Body of pancreas (tissue), 4 donors: ENCODE measurements at places on chromosomes 13 and 19. TPM values are rescaled to one million over a fixed set of nuclear protein-coding genes. Genes with fewer than 3 reads are reported as not detected.

DNA sequence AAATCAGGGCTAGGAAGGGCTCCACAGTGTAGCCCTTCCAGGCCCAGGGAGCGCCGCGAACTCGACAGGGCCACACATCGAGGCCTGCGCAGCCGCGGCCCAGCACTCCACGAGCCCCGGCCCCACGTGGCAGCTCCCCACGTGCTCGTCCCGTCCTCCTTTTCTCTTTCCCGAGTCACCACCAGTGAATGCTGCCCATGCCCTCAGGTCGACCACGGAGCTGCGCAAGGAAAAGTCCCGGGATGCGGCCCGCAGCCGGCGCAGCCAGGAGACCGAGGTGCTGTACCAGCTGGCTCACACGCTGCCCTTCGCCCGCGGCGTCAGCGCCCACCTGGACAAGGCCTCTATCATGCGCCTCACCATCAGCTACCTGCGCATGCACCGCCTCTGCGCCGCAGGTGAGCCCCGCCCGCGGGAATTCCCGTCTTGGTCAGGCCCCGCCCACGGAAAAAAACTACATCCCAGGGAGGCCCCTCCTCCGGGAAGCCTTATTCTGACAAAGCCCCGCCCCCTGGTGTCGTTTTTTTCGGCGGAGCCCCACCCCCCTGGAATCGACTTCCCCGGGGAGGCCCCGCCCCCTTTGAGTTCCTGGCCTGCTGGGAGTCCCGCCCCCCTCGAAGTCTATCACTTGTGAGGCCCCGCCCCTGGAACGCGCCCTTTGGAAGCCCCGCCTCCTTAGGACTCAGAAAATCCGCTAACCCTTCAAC is 7.0 kb downstream of the HIF3A start:
- peak; percentile 75 for DNase-seq
- H3K36me3 ChIP-seq, result no peaks in the 10 kb centered on the region
- H3K27me3 ChIP-seq, result no peaks in the 10 kb centered on the region
- no peak overlapping the region for H3K27ac ChIP-seq
- H3K4me1 ChIP-seq, result peaks cover 36% of the 10 kb centered on the region
- no peak overlapping the region for H3K4me3 ChIP-seq

DNA sequence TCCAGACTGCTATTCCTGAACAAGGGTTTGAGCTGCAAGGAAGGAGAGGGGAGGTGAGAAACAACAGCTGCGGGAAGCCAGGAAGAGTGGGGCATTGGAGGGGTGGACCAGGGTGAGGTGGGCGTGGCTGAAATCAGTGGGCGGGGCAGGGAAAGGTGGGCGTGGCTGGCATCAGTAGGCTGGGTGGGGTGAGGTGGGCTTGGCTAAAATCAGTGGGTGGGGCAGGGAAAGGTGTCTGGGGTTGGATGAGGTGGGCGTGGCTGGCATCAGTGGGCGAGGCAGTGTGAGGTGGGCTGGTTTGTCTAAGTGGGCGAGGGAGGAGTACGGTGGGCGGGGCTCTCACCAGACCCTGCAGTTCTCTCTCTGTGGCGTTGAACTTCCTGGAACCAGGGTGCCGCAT is 87.6 kb downstream of the MUC16 start:
- H3K27ac ChIP-seq, result no peak overlapping the region
- H3K27me3 ChIP-seq, result no peaks in the 10 kb centered on the region
- no peaks in the 10 kb centered on the region for H3K36me3 ChIP-seq
- H3K4me3 ChIP-seq, result no peak overlapping the region
- H3K4me1 ChIP-seq, result no peaks in the 10 kb centered on the region

DNA sequence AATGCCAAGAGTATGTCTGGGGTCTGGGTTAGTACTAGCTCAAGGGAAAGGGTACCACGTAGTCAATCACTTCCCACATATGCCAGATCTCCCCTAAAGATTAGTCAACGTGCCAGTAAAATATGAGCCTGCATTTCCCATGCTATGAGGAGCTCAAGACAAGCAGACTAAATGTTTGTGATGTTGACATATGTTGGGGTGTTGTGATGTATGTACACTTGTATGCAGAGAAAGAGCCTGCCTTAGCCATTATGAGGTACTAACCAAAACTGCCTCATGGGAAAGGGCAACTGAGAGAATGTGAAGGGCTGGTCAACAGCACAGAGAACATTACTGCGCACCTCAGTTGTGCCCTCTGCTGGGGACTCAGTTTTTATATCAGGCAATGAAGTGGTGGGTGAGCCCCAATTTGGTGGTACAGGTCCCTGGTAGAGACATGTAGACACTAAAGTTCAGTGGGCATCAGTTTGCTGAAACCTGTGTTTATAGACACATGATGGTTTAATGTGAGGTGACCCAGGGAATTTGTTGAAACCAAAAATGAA is 287.0 kb downstream of the DCT start:
- no peak overlapping the region for H3K4me3 ChIP-seq
- no peaks in the 10 kb centered on the region for H3K36me3 ChIP-seq
- DNase-seq, result peak; percentile 28
- H3K27me3 ChIP-seq, result no peaks in the 10 kb centered on the region
- H3K27ac ChIP-seq, result no peak overlapping the region

The GRIK5 gene
- 2.1 TPM for total RNA-seq

The ZNF99 gene
- total RNA-seq, result not detected

The CLDN10 gene
- total RNA-seq, result 228 TPM

The CEACAM20 gene
- not detected for total RNA-seq

The KLK4 gene
- total RNA-seq, result not detected

The CCL25 gene
- not detected for total RNA-seq

GRCh38 chr19:51181913-51182419 is 39.9 kb downstream of the SIGLEC7 start:
- H3K4me1 ChIP-seq, result no peaks in the 10 kb centered on the region
- H3K27me3 ChIP-seq, result no peaks in the 10 kb centered on the region
- H3K36me3 ChIP-seq, result no peaks in the 10 kb centered on the region
- no peak overlapping the region for H3K4me3 ChIP-seq
- DNase-seq, result no peak

GRCh38 chr13:40026174-40026585 is 370.7 kb downstream of the COG6 start:
- H3K27me3 ChIP-seq, result no peaks in the 10 kb centered on the region
- H3K4me1 ChIP-seq, result no peaks in the 10 kb centered on the region
- no peaks in the 10 kb centered on the region for H3K36me3 ChIP-seq
- no peak overlapping the region for H3K4me3 ChIP-seq
- DNase-seq, result no peak
- no peak overlapping the region for H3K27ac ChIP-seq

DNA sequence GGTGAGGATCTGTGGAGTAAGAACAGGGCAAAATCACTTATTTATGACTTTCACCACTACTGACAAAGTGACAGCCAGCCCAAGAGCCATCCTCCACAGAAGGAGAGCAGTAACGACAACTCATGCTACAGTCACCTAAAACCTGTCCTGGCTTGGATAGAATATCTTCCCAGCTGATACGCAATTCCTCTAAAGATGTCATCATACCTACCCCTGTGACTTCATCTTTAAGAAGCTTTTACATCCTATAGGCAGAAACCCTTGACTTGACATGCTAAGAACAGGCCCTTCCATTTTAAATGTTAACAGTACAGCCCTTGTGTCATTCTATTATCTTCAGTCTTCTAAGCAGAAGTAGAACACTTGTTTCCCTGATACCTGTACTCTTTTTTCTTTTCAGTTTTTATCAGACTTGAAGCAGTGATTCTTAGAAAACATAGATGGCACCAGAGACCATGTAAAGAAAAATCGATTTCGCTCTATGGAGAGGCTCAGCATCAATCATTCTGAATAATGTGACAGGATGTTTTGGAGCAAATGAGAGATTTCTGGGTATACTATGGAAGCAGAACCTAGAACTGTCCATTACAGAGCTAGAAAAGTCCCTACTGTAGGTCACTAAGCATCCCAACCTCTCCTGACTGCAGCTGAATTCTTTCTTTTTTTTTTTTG is 20.1 kb downstream of the STOML3 start:
- DNase-seq, result no peak
- no peak overlapping the region for H3K4me3 ChIP-seq
- no peaks in the 10 kb centered on the region for H3K36me3 ChIP-seq
- H3K27me3 ChIP-seq, result no peaks in the 10 kb centered on the region

GRCh38 chr19:42290523-42291434 is 11.2 kb upstream of the PRR19 start:
- no peaks in the 10 kb centered on the region for H3K27me3 ChIP-seq
- no peak overlapping the region for H3K27ac ChIP-seq
- H3K4me1 ChIP-seq, result peaks cover 12% of the 10 kb centered on the region
- peaks cover 30% of the 10 kb centered on the region for H3K36me3 ChIP-seq

- no peak overlapping the region for H3K27ac ChIP-seq
- H3K27me3 ChIP-seq, result no peaks in the 10 kb centered on the region
- no peak for DNase-seq
- no peak overlapping the region for H3K4me3 ChIP-seq
Measured at GRCh38 chr13:35210261-35210660, 266.2 kb downstream of the MAB21L1 start.

DNA sequence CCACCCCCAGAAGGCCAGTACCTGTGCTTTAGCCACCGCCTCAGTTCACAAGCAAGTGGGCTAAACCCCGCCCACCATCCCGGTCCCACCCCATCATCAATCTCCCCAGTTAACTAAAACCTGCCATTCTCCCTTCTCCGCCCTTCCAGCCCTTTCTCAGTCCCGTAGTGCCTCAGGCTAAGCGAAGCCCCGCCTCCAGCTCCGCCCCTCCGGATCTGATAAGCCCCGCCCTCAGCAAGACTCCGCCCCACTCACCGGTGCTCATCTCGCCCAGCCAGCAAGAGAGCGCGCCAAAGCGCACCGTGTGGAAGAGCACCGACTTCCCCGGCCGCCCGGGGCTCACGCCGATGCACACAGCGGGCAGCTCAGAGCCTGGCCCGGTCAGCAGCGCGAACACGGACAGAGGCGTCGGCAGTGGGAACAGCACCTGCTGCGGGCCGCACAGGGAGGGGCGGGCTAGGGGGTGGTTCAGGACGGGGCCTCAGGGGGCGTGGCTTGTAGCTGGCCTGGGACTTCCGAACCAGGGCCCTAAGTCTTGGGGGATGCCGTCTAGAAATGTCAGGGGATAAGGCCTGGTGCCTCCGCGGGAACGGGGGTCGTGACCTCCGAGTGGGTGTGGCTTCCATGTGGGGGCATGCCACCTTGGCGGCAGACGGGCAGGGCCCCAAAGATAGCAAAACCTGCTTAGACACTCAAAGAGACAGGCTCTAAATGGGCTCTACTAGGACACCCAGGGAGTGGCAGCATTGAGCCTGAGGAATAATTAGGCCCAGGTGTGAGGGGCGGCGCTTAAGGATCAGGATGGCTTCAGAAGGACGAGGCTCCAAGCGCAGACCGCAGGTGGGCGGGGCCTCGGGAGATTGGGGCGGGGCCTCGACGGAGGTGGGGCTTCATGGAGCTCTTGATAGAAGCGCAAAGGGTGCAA is 21.4 kb downstream of the MAP4K1 start:
- peak overlapping the region; percentile 37 for H3K27ac ChIP-seq
- H3K27me3 ChIP-seq, result no peaks in the 10 kb centered on the region
- DNase-seq, result peak; percentile 72
- no peak overlapping the region for H3K4me3 ChIP-seq
- H3K4me1 ChIP-seq, result peaks cover 7% of the 10 kb centered on the region
- no peaks in the 10 kb centered on the region for H3K36me3 ChIP-seq

DNA sequence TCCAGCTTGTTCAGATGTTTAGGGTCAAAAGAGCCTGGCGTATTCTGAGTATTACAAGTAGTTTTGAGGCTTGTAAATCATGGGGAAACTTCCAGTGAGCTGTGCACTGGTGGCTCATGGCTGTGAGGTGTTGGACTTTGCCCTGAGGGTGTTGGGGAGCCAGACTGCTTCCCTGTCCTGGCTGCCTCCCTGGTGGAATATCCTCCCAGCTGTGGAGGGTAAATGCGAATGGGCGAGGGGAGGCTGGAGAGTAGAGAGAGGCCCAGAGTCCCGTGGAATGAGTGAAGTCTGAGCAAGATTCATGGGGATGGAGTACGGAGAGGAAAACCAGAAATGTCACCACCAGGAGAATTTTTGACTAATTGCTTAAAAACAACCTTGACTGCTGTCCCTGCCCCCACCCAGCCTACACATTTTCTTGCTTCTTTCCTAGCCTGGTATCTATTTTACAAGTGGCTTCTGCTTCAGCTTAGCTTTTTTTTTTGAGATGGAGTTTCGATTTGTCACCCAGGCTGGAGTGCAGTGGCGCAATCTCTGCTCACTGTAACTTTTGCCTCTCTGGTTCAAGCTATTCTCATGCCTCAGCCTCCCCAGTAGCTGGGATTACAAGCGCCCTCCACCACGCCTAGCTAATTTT is 3.7 kb downstream of the SNRPA start:
- peaks cover 45% of the 10 kb centered on the region for H3K4me1 ChIP-seq
- H3K4me3 ChIP-seq, result no peak overlapping the region
- H3K36me3 ChIP-seq, result peaks cover 20% of the 10 kb centered on the region
- peak overlapping the region; percentile 56 for H3K27ac ChIP-seq
- H3K27me3 ChIP-seq, result no peaks in the 10 kb centered on the region

GRCh38 chr13:85508683-85509329 is 290.4 kb downstream of the SLITRK6 start:
- no peaks in the 10 kb centered on the region for H3K27me3 ChIP-seq
- H3K4me1 ChIP-seq, result peaks cover 25% of the 10 kb centered on the region
- H3K4me3 ChIP-seq, result no peak overlapping the region
- H3K27ac ChIP-seq, result no peak overlapping the region
- no peak for DNase-seq

- no peak for DNase-seq
- peaks cover 20% of the 10 kb centered on the region for H3K4me1 ChIP-seq
- H3K27ac ChIP-seq, result no peak overlapping the region
- no peaks in the 10 kb centered on the region for H3K27me3 ChIP-seq
- no peaks in the 10 kb centered on the region for H3K36me3 ChIP-seq
Measured at GRCh38 chr19:13860679-13861391, 16.1 kb upstream of the NANOS3 start.

GRCh38 chr19:15631817-15632216 is 8.9 kb upstream of the CYP4F3 start:
- peaks cover 5% of the 10 kb centered on the region for H3K27me3 ChIP-seq
- H3K4me1 ChIP-seq, result no peaks in the 10 kb centered on the region
- no peak for DNase-seq
- H3K36me3 ChIP-seq, result no peaks in the 10 kb centered on the region
- H3K27ac ChIP-seq, result no peak overlapping the region

DNA sequence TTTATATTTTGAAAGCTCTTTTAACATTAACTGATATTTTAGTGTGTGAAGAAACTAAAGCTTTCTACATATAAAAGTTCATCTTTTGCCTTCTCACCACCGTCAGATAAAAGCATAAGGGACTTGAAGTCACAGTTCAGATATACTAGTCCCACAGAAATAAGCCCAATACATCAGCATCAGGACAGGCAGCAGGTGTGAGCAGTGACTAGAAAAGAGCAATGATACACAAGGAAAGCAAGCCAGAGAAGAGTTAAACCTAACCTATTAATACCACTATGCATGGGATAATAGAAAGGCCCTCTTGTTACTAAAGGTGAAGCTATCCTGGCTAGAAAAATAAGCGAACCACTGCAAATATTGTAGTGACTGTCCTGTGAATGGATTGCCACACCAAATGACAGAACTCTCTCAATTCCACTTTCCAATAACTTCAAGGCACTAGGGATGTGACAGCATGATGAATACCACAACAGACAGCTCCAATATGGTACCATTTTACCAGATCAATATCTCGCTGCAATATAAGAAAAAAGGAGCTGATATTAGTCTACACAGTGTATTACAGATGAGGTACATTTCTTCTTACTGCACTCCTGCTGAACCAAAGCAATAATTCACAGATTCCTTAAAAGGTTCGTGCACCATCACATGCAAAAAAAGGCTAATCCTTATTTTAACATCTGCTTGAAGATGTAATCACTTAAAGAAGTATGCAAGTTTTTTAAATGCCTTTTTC is 114.1 kb downstream of the DACH1 start:
- H3K36me3 ChIP-seq, result no peaks in the 10 kb centered on the region
- peaks cover 8% of the 10 kb centered on the region for H3K4me1 ChIP-seq
- no peaks in the 10 kb centered on the region for H3K27me3 ChIP-seq
- DNase-seq, result no peak
- no peak overlapping the region for H3K4me3 ChIP-seq
- H3K27ac ChIP-seq, result no peak overlapping the region
